Suppressor macrophage treated with lipopolysaccharide for 4 hours (primary cell): ENCODE measurements at places on chromosomes 4 and X.

GRCh38 chr4:7962609-7963508, 23.2 kb upstream of the AFAP1 start:
- no peak for DNase-seq

- DNase-seq, result peak; percentile 12
Measured at GRCh38 chrX:147738265-147738664, 173.5 kb upstream of the FMR1 start.

GRCh38 chr4:183397741-183398297, 46.6 kb upstream of the CDKN2AIP start:
- no peak for DNase-seq

GRCh38 chrX:69387567-69388487, 116.3 kb upstream of the NALF2 start:
- peak; percentile 44 for DNase-seq

DNA sequence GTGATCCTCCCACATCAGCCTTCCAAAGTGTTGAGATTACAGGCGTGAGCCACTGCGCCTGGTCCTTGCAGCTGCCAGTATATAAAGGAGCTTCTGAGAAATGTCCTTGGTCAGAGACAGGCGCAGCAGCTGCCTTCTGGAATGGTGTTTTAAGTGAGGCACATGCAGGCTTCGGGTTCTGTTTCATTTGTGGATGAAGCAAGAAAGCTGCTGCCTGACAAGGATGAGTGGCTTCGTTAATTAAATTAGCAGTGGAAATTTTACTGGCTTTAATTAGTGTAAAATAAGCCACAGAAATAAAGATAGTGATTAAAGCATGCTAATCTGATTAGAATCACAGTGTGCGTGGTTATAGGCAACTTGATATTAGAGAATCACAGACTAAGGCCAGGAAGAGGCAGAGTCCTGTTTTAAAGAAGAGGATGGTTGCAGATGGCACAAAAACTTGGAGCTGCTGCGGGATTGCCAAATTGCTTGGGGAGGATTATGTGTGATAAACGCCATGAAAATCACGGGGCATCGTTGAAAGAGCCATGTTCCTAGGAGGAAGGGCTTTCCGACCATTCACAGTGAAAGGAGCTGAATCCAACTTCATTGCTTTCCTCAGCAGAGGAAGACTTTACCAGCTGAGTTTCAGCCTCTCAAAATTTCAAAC, 348.4 kb upstream of the FAT1 start:
- DNase-seq, result no peak

DNA sequence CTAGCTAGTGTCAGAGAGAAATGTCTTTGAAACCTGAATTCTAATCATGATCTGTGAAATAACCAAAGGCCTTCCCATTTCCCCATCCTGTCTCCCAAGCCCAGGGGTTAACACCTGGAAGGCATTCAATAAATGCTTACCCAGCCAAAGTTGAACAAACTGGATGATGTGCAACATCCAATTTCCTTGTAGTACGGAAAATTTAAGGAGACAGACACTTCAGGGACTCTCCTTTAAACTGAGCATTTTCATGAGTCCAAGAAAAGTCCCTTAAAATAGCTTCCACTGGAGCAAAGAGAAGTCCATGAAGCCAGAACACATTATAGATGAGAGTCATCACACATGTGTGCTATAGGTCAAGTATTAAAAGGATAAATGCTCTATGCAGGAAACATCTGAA, 271.2 kb downstream of the RAB28 start:
- no peak for DNase-seq

GRCh38 chr4:107987916-107988762, 1.6 kb upstream of the HADH start:
- peak; percentile 34 for DNase-seq

DNA sequence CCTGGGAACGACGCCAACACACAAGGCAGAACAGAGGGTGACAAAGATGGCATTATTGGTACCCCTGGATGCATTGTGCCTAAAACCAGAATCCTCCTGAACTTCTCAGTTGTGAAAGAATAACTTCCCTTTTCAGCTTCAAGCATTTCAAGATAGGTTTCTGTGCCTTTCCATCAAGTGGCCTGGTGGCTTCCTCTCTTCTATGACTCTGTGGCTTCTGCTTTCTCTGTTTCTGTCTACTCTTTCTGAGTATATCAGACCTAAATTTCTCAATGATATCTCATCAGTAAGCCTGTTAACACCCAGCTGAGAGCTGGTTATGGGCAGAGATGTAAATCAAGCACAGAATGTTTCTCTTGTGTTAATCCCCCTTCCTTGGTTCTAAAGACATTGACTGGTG, 21.4 kb upstream of the FAM9B start:
- peak; percentile 51 for DNase-seq
